ENCODE measurements at places on chromosomes 1 and 21. TPM values are rescaled to one million over a fixed set of nuclear protein-coding genes. Genes with fewer than 3 reads are reported as not detected.

DNA sequence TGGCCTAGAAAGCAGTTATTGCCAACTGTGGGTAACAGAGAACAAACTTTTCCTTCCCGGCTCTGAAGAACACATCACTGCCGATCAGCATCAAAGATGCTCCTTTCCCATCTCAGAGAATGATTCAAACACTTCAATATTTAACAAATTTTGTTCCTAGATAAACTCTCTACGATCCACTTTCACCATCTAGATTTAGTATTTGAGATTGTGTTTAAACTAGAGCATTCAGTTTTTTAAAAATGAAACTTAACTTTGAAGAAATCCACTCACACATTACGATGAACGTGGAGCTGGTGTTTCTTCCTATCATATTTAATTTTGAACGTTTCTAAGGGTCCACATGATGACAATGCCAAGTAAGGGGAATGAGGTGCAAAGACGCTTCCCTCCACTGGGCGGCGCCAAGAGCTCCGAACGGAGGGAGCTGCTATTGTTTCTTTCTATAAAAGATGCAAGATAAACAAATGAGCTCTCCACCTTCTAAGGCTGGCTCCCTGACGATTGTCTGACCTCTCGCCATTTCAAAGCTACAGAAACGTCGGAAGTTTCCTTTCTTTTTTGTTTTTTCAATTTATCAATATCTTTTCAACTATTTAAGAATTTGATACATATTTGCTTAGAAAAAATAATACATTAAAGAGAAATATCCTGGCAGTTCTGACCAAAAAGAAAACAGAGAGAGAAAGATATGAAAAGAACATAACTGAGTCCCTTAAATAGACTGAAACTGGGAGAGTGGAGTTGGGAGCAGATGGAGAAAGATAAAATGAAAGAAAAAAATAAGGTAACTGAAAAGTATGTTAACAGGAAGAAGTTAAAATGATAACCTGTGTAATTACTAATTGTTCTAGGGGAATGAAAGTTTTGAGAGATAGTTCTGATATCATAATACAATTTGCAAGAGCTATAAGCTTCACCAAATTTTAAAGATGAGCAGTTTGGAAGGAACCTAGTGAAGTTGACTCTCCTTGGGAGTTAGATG, 4.4 kb upstream of the BARHL2 start:
- DNase-seq, result peak; percentile 69

GRCh38 chr1:180155182-180155682, 563 bp downstream of the QSOX1 start:
- peak; percentile 55 for DNase-seq

DNA sequence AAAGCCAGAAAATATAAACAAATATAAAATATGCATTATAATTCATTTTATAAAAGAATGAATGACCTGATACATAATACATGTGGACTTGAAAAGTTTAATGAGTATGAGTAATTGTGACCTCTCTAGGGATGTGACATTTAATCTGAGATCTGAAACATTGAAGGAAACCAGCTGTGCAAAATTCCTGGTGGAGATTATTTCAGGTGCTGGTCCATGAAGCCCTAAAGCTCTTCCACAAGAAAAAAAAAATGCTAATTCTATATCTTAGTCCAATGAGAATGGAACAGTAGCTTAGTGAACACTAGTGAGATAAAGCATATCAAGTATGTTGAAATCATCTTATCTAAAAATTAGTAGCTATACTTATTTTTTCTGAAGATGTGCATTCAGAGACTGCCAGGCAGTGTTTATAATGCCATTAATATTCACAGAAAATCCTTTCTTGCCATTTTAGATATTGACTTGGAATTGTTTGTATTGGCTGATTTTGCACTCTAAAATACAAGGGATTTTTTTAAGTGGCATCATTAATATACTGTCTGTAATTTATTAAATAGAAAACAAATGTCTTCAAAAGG, 1485.9 kb downstream of the PLA2G4A start:
- no peak for DNase-seq

- DNase-seq, result no peak
Observed at GRCh38 chr1:156399355-156400125, 30.5 kb downstream of the RHBG start.

DNA sequence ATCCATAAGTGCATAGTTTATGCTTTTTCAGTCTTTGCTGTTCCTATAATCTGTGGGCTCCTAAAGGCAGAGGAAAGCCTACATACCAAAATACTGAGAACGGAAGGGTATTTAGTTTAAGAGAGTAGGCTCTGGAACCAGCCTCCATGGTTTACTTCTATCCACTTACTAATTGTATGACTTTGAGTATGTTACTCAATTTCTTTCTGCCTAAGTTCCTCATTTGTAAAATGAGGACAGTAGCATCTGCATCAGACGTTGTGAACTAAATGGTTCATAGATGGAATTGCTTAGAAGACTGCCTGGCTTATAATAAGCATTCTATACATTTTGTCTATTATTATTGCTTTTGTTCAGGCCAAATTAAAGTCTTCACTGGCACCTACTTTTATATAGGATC, 111.0 kb downstream of the NTNG1 start:
- no peak for DNase-seq

DNA sequence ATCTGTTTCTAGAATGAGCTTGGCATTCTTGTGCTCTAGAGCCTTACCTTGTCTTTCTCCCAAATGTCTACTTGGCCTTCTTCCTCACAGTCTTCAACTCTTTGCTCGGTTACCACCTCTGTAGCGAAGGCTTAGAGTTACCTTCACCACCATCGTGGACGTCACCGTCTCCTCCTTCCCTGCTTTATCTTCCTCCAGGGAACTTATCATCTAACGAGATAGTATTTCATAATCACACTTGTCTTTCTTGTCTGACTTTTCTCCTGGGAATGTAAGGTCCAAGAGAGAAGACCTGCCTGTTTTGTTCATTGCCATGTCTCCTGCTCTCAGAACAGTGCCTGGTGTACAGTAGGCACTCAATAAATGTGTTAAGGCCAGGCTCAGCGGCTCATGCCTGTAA, 115.6 kb downstream of the GREM2 start:
- DNase-seq, result no peak

- no peak for DNase-seq
Observed at GRCh38 chr21:30116479-30116878, 50.1 kb downstream of the CLDN17 start.

GRCh38 chr1:48049823-48050535, 52.8 kb upstream of the TRABD2B start:
- DNase-seq, result no peak

DNA sequence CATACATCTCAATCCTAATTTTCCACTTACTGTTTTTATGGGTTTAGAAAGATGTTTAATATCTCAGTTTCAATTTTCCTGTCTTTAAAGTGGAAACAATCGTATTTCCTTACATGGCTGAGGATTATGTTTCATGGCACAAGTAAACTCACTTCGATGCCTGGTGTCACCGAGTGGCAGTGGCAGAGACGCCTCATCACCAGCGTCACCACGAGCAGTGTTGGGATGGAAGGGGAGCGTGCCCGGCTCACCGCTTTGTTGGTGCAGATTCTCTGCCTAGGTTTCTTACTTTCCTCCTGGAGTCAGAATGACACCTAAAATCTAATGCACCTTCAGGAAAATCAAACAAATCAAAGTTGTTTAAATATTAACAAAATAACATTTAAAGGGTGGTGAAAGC, 48.2 kb upstream of the DIP2A start:
- DNase-seq, result no peak

- peak; percentile 23 for DNase-seq
Observed at GRCh38 chr1:2413495-2414296, 1.3 kb upstream of the PEX10 start.

GRCh38 chr1:56033321-56034037, 545.9 kb downstream of the PLPP3 start:
- DNase-seq, result no peak

Gene CDKN2C
- total RNA-seq, result 11.1 TPM

Gene HSD3B1
- total RNA-seq, result not detected

Gene KPRP
- not detected for total RNA-seq
